ENCODE measurements at places on chromosomes 2 and 18.
A peak's percentile ranks its signal among the peaks of the same experiment; 100 is the strongest.

DNA sequence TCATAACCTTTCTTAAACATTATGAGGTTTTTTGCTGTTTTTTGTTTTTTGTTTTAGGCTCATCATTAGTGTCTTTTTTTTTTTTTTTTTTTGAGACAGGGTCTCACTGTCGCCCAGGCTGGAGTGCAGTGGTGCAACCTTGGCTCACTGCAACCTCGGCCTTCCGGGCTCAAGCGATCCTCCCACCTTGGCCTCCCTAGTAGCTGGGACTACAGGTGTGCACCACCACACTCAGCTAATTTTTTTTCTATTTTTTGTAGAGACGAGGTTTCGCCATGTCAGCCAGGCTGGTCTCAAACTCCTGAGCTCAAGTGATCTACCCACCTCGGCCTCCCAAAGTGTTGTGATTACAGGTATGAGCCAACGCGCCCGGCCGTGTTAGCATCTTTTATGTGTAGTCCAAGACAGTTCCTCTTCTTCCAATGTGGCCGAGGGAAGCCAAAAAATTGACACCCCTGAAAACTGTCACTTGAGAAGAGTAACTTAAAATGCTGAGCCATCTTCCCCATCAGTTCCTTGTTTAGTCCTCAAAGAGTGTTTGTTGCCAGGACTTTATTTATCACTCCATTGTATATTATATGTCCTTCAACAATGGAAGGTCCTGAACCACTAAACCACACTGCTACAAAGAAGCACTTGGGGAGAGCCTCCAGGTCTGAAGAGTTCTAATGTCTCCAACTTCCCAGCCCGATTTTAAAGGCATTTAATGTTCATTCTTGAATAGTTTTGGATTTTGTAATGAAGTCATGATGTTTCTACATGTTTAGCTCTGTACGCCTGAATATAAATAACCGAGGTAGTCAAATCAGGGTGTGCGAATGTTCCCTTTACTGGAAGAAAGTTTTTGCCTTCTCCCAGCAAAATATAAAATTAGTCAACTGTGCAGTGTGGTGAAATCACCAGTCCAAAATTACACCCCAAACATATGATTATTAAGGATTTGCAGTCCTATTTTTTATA, 26.4 kb downstream of the ZNF516 start:
- DNase-seq: no peak

- no peak for DNase-seq
Measured at GRCh38 chr2:62547854-62548253, 41.9 kb upstream of the TMEM17 start.

DNA sequence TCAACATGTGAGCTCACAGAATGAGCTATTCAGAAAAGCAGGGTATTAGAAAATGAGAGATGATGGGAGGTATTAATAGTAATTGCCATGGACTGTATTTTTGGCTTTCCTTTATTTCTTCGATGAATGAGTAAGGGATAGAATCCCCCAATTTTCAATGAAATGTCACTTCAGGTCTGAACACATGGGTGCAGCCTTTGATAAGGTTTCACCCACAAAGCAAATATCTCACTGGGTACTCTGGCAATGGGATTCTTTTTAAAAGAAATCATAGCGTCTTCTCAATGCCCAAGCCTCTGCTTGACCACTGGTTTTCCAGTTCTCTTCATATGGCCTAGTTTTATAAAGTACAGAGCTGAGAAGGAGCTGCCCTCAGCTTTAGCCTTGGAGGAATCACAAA, 610.5 kb upstream of the FANCL start:
- no peak for DNase-seq

- no peak for DNase-seq
Measured at GRCh38 chr2:19797871-19798270, 103.9 kb downstream of the TTC32 start.

GRCh38 chr18:48904091-48904490, 46.7 kb downstream of the SMAD7 start:
- DNase-seq: no peak

- DNase-seq: no peak
Measured at GRCh38 chr2:82476094-82476493, 1983.0 kb downstream of the SUCLG1 start.

GRCh38 chr18:75168619-75169018, 40.3 kb downstream of the PTGR3 start:
- no peak for DNase-seq

- no peak for DNase-seq
Measured at GRCh38 chr2:57973621-57974186, 72.9 kb upstream of the VRK2 start.

DNA sequence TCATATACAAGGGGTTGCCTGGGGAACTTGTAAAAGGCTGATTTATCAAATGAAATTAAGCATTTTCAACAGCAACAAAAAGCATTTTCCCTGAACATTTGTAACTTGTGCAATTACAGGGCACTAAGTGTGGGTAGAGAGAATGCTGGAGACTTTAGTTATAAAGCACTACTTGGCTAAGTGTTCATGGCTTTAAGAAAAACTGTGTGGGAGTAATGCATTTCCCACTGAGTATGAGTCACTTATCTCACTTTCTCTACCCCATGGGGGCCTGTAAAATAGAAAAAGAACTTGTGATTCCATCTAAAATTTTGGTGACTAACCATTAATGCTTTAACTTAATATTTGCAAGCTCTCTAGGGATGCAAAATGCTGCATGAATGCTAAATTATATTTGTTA, 193.4 kb downstream of the CCDC102B start:
- DNase-seq: no peak

DNA sequence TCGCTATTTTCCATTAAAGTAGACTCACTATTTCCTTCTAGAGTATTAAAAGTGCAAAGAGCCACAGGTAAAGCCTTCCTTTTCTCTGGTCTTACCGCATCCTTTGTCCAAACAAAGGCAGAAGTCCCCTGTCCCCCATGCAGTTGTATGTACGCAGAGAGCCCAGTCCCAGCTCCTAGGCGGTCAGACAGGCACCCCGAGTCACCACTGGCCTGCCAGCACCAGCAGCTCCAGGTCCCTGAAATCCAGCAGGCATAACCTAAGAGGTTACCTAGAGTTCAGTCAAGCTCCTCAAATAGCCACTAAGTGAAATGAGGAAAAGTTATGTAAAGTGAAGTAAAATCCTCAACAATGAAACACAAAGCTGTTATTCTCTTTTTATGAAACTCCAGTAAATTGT, 60.4 kb upstream of the TWIST2 start:
- no peak for DNase-seq

- peak; percentile 58 for DNase-seq
Measured at GRCh38 chr2:173658946-173659371, 304.3 kb downstream of the CDCA7 start.

DNA sequence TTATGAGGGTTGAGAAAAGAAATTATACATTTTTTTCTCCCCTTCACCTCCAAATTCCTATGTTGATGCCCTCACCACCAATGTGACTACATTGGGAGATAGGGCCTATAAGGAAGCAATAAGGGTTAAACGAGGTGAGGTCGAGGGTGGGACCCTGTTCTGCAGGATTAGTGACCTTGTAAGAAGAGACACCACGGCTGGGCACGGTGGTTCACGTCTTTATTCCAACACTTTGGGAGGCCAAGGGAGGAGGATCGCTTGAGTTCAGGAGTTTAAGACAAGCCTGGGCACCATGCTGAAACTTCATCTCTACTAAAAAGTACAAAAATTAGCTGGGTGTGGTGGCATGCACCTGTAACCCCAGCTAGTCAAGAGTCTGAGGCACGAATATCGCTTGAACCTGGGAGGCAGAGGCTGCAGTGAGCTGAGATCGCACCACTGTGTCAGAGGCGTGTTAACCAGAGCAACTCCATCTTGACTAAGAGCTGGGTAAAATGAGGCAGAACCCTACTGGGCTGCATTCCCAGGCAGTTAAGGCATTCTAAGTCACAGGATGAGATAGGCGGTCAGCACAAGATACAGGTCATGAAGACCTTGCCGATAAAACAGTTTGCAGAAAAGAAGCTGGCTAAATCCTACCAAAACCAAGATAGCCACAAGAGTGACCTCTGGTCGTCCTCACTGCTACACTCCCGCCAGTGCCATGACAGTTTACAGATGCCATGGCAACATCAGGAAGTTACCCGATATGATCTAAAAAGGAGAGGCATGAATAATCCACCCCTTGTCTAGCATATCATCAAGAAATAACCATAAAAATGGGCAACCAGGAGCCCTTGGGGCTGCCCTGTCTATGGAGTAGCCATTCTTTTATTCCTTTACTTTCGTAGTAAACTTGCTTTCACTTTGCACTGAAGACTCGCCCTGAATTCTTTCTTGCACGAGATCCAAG, 77.0 kb downstream of the NCAPH start:
- DNase-seq: no peak

DNA sequence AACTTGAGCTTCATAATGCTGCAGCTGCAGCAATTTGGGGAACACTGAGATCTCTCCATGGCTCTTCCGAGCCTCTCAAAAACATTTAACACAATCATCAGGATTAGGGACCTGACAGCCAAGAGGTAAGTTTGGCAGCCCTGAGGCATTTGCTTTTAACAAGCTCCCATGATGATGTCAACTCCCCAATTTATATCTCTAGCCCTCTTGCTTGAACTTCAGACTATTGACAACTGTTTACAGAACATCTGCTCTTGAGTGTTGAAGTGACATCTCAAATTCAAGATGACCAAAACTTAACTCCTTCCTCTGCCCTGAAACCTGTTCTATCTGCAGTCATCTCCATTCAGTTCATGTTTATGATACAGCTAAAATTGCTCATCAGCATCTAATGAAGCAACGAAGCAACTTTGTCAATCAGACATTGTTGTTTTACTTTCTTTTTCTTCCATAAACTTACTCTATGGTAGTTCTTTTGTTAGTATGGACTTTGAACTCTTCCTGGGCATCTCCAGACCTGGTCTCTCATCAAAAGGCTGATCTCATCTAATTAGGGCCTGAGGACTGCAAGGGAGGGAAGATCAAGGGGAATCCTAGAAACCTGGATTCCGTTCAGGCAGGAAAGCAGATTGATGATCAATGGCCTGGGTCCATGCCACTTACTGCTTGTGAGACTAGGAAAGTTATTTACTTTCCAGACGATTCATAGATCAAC, 48.1 kb downstream of the SEMA4F start:
- no peak for DNase-seq

- DNase-seq: peak; percentile 7
Measured at GRCh38 chr2:127355407-127356008, 32.3 kb downstream of the MAP3K2 start.

GRCh38 chr18:78138983-78139496, 840.6 kb upstream of the SALL3 start:
- no peak for DNase-seq

- no peak for DNase-seq
Measured at GRCh38 chr2:203898657-203899056, 31.1 kb downstream of the CTLA4 start.

- DNase-seq: no peak
Measured at GRCh38 chr2:49937432-49937831, 783.1 kb upstream of the FSHR start.

- DNase-seq: no peak
Measured at GRCh38 chr2:69086466-69086865, 73.5 kb downstream of the ANTXR1 start.

DNA sequence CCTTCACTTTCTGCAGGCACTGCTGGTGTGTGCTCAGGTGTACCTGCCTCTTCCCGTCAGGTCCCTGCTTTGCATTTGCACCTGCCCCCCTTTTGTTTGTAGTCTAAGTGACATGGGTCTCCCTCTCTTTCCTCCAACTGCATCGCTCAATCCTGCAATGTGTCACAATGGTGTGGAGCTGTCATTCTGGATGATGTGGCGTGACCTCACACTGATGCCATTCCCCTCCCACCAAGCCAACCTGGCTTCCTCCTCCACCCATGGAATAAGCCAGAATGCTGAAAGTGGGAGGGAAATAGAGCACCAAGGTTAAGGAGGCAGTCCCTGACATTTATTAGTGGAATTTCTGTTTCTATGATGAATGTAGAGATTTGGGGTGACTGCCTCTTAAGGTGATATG, 156.7 kb downstream of the ZBTB7C start:
- DNase-seq: no peak

GRCh38 chr18:71079606-71080005, 790.8 kb downstream of the SOCS6 start:
- DNase-seq: no peak

- no peak for DNase-seq
Measured at GRCh38 chr2:128750328-128751165, 431.9 kb upstream of the HS6ST1 start.

- no peak for DNase-seq
Measured at GRCh38 chr2:210667711-210668110, 111.3 kb downstream of the CPS1 start.
